ENCODE measurements at places on chromosomes 3 and 15. TPM values are rescaled to one million over a fixed set of nuclear protein-coding genes. Genes with fewer than 3 reads are reported as not detected.

- DNase-seq: no peak
These were observed 921 bp downstream of the FBXL2 start for GRCh38 chr3:33278163-33278562.

GRCh38 chr3:194395778-194396538 lies 3.1 kb downstream of the GP5 start:
- DNase-seq: peak; percentile 34

DNA sequence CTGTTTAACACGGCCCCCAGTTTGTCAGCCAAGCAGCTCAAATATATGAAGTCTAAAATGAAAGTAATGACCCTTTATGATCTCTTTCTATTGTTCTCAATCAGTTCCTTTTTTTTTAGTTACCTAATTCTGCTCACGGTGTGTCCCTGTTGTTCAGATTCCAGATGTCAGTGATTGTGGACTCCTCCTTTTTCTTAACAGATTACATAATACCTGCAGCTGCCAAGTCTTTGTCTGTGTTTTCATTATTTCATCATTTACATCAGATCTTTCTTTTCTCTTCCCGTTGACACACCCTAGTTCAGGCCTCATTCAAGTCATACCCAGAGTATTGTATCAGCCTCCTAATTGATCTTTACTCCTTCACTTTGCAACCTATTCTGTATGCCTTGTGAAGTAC lies 56.1 kb upstream of the SKIL start:
- no peak for DNase-seq

DNA sequence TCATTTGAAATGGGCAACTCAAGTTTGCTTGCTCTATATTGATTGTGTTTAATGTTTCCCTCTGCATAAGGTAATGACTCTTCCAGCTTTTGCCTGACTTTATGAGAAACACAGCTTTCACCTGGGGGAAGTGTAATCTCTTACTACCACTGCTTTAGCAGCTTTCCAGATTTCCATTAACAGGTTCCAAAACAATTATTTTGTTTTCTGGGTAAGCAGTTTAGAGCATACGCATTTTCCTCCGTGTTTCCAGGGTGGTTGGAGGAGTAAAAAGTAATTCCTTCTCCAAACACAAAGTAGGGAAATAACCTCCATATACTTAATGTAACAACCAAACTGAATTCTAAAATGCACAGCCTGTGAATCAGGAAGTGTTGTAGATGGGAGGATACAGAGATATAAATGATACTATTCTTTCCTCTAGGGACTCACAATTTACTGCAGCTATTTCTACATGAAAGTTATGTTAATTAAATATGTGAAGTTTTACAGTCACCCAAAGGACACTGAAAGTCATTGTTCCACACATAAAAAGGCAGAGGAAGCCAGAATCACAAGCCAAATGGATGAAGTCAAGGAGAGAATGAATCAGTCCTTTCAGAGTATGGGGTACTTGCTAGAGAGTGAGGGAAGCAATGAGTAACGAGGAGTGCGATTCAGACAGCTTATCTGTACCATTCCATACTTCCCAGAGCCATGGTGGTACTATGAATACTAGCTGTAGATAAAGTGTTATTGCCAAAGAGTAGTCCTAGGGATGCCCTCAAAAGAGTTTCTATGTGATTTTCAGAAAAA lies 16.6 kb downstream of the ST3GAL6 start:
- DNase-seq: no peak

DNA sequence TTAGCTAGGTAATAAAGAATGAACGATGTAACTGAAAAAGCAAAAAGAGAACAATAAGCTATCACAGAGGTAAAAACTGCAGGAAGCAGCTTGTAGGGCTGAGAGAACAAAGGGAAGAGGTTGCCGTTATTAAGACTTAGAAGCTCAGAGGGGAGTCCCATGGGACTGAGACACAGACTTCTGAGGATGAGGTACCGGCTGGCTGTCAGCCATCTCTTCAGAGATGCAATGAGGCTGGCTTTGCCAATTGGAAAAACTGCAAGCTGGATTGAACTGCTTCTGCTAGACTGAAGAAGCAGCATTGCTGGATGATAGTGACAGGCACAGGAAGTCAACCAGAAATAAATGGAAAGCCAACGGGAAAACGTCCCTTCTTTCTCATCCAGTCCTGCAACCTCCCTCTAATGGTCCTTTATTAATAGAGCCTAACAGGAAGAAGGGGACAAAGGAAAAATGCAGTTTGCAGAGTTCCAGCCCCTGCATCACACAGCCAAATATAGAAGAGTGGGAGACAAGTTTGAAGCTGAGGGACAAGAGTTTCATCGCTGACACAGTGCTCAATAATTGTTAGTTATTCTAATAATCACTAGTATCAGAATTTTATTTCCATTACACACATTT lies 21.1 kb upstream of the KLHL6 start:
- no peak for DNase-seq

GRCh38 chr15:95626501-95627361 lies 703.8 kb upstream of the NR2F2 start:
- no peak for DNase-seq

GRCh38 chr15:65583701-65584100 lies 27.2 kb downstream of the INTS14 start:
- DNase-seq: peak; percentile 54

- DNase-seq: no peak
These were observed 94.5 kb upstream of the ADAMTSL3 start for GRCh38 chr15:83559310-83559966.

- no peak for DNase-seq
These were observed 42.0 kb downstream of the SST start for GRCh38 chr3:187628169-187628568.

DNA sequence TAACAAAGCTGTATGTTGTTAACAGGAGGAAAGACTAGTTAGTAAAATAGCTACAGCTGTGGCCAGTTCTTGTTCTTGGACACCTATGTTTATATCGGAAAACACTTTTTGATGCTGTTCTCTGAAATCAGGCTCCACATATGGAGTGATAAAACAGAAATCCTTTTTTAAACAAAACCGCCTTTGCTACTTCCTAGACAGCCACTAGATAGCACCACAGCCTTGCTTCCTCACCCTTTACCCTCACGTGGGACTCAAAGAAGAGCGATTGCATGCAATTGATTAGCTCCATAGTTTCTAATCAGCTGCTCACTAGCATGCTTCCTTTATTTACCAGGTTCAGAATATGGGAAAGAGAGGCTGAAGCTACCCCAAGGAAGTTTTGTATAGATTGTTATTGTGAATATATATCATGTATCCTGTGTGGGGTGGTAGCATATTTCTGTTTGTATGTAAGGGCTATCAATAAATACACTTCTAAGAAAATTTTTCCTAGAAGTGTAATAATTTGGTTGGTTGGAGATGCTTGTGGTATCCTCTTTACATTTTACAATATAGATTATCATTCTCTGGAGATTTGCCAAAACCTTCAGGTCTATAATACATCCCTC lies 4.3 kb upstream of the MTFMT start:
- peak; percentile 34 for DNase-seq

DNA sequence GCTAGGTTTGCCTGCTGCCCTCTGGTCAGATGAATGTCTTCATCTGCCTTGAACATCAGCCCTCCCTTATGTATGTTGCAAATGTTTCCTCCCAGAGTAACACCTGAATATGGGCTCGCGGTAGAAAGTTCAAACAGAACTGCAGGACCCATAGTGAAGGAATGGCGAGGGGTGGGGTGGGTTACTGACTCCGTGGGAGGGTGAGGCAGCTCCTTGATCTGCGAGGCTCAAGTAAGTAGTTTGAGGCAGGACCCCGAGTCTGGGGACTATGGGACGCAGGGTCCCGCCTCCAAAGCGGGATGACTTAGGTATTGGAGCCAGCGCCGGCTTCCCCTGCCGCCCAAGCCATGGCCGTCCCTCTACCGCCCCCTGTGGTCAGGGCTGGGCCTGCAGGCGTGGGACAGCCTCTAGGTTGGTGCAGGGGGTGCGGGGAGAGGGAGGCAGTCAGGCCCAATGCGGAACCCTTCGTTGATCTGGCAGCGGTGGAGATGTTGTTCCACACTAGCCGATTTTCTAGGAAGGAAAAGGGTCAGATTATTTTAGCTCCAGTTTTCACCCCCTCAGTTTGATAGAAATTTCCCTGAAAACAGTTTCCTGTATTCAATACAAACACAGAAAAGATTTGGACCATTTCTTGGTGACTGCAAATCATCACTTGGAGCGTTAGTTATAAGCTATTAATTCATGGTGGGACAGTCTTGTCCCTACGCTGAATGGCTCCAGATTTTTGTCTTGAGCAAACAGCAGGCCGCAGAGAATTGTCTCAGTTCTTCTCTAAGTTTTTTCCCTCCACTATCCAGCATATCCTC lies 72.3 kb downstream of the CORO2B start:
- peak; percentile 18 for DNase-seq

DNA sequence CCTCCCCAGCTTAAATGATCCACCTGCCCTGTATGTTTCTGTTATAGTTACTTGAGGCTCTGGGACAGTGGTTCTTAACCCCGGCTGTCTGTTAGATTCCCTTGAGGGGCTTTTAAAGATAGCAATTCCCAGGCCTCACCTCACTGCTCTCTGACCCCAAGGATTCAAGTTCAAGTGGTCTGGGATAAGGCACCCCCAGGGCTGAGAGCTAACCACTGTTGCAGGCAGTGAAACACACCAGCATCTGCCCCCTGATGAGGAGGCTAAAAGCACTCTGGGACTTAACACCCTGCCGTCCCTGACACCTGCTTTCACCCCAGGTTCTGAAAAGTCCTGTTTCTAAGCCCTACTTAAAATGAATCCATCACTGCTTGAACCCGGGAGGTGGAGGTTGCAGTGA lies 103.7 kb downstream of the LRRK1 start:
- no peak for DNase-seq

DNA sequence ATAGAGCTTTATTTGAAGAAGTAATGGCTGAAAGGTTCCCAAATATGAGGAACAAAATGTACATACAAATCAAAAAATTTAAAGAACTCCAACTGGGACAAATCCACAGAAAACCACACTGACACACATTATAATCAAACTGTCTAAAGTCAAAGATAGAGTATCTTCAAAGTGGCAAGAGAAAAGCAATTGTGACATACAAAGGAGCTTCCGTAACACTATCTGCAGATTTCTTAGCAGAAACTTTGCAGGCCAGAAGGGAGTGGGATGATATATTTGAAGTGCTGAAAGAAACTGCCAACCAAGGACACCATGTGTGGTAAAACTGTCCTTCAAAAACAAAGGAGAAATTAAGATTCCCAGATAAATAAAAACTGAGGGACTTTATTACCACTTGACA lies 91.9 kb downstream of the SENP2 start:
- no peak for DNase-seq

GRCh38 chr15:83682476-83683088 lies 28.7 kb downstream of the ADAMTSL3 start:
- DNase-seq: no peak

DNA sequence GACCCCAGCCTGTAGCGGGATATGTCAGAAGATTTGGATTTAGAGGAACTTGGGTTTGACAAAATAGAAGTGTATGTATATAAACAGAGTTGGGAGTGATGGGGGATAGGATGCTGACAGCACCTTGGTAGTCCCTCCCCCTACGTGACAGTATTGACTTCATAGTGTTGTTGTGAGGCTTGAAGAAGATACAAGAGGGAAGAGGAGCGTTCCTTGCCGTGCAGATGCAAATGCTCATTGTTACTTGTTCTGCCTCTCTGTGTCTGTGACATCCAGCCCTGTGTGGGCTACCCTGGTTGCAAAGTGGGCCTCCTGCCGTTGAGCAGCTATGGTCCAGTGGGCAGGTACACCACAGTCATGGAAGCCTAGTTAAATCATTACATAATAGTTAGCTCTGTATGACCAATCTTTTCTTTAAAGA lies 45.0 kb downstream of the SMAD3 start:
- DNase-seq: no peak

DNA sequence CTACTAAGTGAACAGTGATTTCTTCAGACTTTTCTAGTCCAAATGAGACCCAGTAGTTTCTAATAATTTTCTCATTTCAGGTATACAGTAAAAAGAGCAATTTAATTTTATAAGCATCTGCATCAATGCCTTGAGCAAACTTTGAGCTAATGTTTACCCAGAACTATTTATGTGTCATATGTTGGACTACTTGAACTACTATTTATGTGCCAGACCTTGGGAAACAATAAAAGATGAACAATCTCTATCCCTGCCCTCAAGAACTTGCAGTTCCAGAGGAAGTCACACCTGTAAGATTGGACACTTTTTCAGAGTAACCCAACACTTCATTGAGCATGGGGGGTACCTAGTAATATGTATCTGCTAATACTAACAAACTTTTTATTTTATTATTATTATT lies 2.3 kb upstream of the UBE3A start:
- DNase-seq: no peak

DNA sequence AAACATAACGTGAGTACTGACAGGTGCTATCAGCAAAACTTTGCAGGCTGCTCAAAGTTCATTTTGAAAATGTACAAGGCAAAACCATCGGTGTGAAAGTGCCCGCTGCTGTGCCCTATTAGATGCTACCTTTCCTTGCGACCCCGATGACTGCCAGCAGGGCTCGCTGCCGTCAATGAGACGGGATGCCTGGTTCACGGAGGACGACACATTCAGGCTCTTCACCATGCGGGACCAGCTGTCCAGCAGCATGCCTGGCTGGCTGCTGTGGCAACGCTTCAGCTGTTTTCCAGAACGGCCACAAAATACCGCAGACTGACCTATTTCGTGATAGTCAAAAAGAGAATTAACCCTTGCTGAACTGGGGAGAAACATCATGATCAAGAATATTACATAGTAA lies 92.7 kb upstream of the OCA2 start:
- DNase-seq: no peak

- DNase-seq: no peak
These were observed 33.1 kb downstream of the LPP start for GRCh38 chr3:188187053-188187452.

DNA sequence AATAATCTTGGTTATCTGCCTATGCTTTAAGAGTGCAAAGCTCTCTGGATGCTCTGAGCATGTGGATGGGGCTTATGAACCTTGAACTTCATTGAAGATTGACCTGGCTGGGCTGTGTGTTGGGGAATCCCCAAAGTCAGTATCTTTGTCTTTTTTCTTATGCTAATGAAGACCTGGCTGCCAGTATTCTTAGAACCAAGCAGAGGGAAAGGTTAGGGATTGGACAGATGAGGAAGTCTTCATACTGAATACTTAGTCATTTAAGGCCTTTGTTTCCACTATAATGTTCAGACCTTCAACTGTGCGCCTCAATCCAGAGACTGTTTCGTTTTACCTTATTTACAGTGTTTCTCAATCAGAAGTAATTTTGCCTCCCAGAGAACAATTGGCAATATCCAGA lies 42.5 kb upstream of the CMTM7 start:
- DNase-seq: no peak

GRCh38 chr3:7062714-7063113 lies 201.8 kb downstream of the GRM7 start:
- DNase-seq: no peak

The CFAP92 gene
- polyA plus RNA-seq: not detected

The PPARG gene
- polyA plus RNA-seq: not detected

The CERS3 gene
- polyA plus RNA-seq: not detected

The MTMR10 gene
- polyA plus RNA-seq: 8.4 TPM

The TMED3 gene
- 81.0 TPM for polyA plus RNA-seq

The ZNF662 gene
- polyA plus RNA-seq: not detected

The PDZRN3 gene
- polyA plus RNA-seq: not detected

The BFSP2 gene
- 0.86 TPM for polyA plus RNA-seq

The ROBO1 gene
- polyA plus RNA-seq: not detected

The FBXO40 gene
- polyA plus RNA-seq: 0.08 TPM

The CDHR4 gene
- not detected for polyA plus RNA-seq

The NEK4 gene
- polyA plus RNA-seq: 12.9 TPM

The TNNC1 gene
- 0.92 TPM for polyA plus RNA-seq

All from CD4-positive, alpha-beta memory T cell (primary cell).